Activated T-helper 1 cell treated with anti-CD3 and anti-CD28 coated beads, Interleukin-2, amount 50 U/mL, for 16 hours (primary cell): ENCODE measurements at places on chromosomes 4 and X.

- no peak for DNase-seq
Measured at GRCh38 chrX:9966775-9967408, at the start of gene CLDN34. CLDN34 (plus strand) TSS chrX:9967358; CDS start chrX:9967358, 0 bp downstream.

DNA sequence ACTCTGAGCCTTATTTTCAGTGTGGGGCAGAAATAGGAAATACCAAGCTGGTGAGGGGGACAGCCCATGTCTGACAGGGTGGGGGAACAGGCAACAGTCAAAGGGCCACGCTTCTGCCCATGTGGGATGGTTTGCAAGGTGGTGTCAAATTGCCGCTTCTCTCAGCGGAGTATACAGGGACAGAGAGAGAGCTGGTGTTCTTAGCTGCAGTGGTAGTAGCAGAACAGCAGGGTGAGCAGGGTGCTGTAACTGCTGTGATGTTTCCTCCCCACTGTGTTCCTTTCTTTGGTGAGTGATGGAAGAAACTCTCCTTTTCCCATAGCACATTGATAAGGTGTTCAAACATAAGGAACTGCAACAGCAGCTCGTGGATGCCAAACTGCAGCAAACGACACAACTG lies 37.9 kb downstream of the RBBP7 start:
- no peak for DNase-seq

GRCh38 chr4:11488657-11489452 lies 60.2 kb upstream of the HS3ST1 start:
- no peak for DNase-seq

DNA sequence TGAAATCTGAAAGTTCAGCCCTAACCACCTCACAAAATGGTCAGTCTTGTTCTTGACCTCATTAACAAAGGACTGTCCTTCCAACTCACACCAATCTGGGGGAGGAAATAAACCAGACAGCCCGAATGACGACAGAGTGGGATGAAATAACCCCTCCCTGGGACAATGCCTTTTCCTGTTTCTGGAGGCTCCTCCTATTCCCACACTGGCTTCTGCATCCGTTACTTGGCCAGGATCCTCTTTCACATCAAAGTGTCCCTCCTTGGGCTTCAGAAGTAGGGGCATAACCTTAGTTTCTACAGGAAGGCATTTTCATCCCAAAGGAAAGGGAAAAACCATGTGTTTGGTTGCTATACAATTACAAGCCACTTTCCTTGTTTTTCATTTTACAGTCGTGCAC lies 59.8 kb upstream of the RPL34 start:
- no peak for DNase-seq

DNA sequence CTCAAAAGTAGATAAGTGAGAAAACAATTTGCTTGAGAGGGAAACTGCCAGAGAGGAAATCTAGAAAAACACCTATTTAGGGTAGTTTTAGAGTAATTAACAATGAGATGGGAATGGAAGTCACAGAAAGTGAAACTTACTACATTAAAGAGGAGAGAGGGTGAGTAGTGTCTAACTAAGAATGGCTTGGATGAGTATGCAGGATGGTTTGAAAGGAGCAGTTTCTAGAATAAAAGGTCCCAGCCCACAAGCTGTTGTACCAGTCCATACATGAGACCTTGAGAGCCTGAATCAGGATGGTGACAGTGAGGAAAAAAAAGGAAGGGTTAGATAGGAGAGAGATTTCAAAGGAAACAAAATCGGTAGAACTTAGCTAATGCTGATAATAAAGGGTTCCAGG lies 1.3 kb downstream of the GAR1 start:
- DNase-seq, result no peak

DNA sequence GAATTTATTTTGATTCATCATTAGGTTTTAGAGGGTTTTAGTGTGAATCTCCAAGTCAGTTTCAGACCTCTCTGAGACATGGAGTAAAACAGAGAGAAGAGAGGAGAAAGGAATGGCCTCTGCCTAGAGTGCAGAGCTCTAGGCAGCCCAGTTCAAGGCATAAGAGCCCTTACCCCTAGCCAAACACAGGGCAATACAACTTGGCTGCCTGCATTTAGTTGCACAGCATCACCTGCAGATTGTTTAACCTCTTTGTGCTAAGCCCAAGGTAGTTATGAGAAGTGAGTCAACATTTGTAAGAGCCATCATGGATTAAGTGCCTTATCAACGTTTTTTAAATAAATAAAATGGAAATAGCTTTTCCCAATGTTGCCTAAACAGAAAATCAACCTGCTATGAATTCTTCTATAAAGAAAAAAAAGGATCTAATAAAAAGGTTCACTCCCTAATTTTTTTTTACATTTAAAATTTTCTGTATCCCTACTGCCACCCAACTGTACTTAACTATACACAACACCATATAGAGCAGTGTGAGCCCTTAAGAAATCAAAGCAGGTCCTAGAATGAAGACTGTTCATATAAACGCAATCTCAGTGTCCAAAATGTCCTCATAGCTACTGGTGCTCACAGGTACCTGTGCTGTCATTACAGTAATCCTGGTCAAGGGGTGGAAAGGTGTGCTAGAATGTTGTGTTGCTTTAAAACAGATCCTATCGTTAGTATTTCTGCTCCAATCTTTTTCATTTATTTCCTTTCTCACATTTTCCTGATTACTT lies 36.0 kb downstream of the PF4 start:
- no peak for DNase-seq

DNA sequence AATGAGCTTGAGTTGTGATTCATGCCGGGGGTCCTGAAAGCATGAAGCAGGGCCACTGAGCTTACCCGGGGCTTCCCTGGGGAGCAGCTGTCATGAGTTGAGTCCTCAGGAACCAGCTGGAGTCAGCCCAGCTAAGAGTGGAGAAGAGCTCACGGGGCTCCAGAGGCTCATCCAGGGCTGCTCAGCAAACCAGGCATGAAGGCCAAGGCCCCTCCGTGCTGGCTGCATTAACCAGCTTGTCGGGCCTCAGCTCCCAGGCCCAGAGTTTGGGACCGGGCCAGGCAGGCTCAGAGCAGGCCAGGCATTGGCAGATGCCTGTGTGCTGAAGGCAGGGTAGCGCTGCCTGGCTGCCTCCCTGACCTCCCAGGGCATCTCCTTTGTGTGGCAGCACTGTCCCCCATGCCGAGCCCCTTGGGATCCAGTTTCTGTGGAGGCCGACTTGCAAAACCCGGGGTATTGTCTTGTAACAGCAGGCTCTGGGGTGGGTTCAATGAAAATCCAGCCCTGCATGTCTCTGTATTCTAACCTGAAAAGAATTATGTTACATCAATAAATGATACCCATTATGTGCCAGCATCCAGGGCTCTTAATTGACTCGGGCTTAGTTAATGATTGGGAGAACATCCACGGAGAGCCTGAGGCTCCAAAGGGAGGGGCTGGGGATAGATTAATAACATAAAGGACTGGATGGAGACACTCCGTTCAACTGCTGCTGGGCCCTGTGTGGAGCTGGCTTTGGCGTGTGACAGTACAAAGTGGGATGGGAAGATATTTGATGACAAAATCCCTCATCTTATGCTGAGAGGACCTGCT lies 68.0 kb upstream of the MSX1 start:
- no peak for DNase-seq
